ENCODE measurements at places on chromosomes 12 and 14.

- DNase-seq = no peak
Measured at GRCh38 chr14:92587700-92588085, 74.1 kb downstream of the RIN3 start.

GRCh38 chr14:100724536-100724935 is 2.2 kb upstream of the DLK1 start:
- DNase-seq = no peak

DNA sequence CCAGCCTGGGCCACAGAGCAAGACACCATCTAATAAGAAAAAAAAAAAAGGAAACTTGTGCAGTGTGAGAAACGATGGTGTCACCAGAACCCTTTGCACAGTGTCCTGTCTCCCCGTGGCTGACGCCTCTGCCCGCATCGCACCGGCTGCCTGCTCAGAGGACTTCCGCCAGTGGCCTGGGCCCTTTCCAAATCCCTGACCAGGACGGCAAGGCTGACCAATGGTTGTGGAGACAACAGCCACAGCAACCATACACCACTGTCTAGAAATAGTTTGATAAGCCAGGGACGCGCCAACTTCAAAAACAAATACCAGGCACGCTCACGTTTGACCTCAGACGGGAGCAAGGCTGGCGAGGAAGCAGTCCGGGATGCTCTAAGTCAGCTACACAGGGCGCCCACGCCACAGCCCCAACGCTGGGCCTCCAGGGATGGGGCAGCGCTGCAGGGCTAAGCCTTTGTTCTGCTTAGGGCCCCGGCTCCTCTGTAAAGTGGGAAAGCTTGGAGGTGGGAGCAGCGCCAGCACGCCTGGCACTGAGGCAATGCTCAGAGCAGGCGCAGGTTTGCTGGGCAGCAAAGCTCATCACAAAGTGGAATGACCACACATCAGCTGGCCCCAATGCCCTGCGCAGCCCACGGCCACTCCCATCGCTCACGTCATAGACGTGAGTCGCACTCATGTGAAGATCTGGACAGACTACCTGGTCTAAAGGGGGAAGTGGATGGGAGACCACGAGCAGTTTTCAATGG is 12.5 kb downstream of the PGAM5 start:
- no peak for DNase-seq

- DNase-seq = no peak
Measured at GRCh38 chr14:55713486-55713885, 133.5 kb downstream of the KTN1 start.

DNA sequence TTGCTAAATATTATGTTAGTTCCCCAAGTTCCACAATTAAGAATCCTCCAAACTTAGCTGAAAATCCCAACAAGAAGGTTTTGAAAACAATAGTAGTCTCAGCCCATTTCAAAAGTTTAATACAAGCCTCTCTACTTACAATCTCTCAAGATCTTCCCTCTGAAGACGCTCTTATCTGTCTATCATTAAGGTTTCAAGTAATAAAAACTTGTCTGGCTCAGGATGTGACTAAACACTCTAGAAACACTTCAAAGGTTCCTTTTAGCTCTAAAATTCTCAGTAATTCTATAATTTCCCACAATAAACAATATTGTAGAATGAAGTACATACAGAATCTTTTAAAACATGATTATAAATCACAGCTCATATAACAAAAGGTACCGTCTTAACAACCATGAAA is 16.3 kb downstream of the YAF2 start:
- DNase-seq = no peak

DNA sequence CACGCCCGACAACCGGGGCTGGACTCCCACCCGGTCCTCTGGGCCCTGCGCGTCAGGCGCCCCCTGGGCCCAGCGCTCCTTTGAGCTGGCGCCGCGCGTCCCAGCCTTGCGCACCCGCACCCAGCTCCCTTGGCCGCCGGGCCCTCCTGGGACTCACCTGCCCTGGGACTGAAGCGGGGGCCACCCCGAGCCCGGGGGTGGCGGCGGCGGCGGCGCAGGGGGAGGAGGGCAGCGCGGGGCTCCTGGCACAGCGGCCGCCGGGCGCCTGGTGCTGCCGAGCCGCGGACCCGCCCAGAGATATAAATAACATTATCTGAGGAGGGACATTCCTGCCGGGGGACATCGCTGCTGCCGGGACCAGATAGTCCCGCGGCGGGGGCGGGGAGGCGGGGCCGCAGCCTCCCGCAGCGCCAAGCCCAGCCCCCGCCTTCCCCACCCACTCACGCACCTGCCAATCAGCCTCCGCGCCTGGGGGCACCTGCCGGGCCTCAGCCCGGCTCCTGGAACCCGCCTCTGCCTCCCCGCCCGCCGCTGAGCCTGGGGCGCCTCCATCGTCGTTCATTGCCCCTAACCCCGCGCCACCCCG is at the start of gene SPTB:
SPTB (minus strand) TSS at position 273 of the 586 bp plus-strand sequence. CDS start 56,813 bp downstream, outside the sequence.
- peak; percentile 76 for DNase-seq
